Stomach (tissue), 19 donors: ENCODE measurements at places on chromosomes 13 and 19. TPM values are rescaled to one million over a fixed set of nuclear protein-coding genes. Genes with fewer than 3 reads are reported as not detected.

GRCh38 chr13:19685034-19685433 is 51.6 kb downstream of the MPHOSPH8 start:
- H3K27ac ChIP-seq, result no peak overlapping the region
- H3K4me3 ChIP-seq, result no peak overlapping the region
- no peaks in the 10 kb centered on the region for H3K36me3 ChIP-seq
- peak; percentile 55 for DNase-seq
- H3K27me3 ChIP-seq, result no peaks in the 10 kb centered on the region

The CCDC97 gene
- 9.8 TPM for polyA plus RNA-seq

The EPS8L1 gene
- polyA plus RNA-seq, result 82.3 TPM

- H3K36me3 ChIP-seq, result no peaks in the 10 kb centered on the region
- no peak for DNase-seq
- peaks cover 10% of the 10 kb centered on the region for H3K4me1 ChIP-seq
- no peak overlapping the region for H3K4me3 ChIP-seq
Measured at GRCh38 chr13:113737803-113738202, 21.2 kb upstream of the TMEM255B start.

DNA sequence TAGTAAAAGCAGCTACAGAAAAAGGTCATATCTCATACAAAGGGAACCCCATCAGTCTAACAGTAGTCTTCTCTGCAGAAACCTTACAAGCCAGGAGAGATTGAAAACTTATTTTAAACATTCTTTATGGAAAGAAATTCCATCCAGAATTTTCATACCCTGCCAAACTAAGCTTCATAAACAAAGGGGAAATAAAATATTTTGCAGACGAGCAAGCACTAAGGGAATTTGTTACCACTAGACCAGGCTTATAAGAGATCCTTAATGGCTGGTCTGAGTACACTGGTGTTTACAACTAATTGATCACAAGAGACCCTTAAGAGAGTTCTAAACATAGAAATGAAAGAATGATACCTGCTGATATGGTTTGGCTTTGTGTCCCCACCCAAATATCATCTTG is 128.6 kb upstream of the TNFSF11 start:
- no peaks in the 10 kb centered on the region for H3K27me3 ChIP-seq
- no peak for DNase-seq
- H3K36me3 ChIP-seq, result no peaks in the 10 kb centered on the region
- H3K4me3 ChIP-seq, result no peak overlapping the region

The MEDAG gene
- 6.0 TPM for polyA plus RNA-seq

The DNAJC15 gene
- polyA plus RNA-seq, result 19.3 TPM

DNA sequence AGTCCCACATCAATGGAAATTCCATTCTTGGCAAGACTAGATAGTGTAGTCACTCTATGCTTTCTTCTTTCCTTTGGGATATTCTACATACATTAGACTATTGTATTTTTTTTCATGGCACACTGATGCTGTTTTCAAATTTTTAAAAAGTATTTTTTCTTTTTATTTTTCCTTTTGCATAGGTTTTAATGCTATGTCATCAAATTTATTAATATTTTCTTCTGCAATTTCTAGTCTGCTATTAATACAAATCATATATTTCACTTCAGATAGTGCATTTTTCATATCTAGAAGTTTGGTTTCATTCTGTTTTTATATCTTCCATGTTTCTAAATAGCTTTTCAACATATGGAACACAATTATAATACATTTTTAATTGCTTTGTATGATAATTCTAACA is 2050.1 kb upstream of the PRR20A start:
- no peak for DNase-seq
- no peak overlapping the region for H3K27ac ChIP-seq
- no peaks in the 10 kb centered on the region for H3K36me3 ChIP-seq

The GPR12 gene
- polyA plus RNA-seq, result not detected

DNA sequence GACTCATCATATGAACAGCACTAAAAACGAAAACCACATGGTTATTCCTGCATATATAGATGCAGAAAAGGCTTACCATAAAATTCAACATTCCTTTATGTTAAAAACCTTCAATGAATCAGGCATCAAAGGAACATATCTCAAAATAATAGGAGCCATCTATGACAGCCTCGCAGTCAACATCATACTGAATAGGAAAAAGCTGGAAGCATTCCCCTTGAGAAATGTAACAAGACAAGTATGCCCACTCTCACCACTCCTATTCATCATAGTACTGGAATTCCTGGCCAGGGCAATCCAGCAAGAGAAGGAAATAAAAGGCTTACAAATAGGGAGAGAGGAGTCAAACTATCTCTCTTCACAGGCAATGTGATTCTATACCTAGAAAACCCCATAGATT is 179.6 kb upstream of the HTR2A start:
- H3K36me3 ChIP-seq, result no peaks in the 10 kb centered on the region
- no peak overlapping the region for H3K27ac ChIP-seq
